GM12865 (cell line): ENCODE measurements at places on chromosomes 3 and 15.

GRCh38 chr3:181726351-181727330, 14.9 kb downstream of the SOX2 start:
- DNase-seq = no peak

- peak; percentile 60 for DNase-seq
Measured at GRCh38 chr3:143122608-143123352, 3.2 kb downstream of the CHST2 start.

DNA sequence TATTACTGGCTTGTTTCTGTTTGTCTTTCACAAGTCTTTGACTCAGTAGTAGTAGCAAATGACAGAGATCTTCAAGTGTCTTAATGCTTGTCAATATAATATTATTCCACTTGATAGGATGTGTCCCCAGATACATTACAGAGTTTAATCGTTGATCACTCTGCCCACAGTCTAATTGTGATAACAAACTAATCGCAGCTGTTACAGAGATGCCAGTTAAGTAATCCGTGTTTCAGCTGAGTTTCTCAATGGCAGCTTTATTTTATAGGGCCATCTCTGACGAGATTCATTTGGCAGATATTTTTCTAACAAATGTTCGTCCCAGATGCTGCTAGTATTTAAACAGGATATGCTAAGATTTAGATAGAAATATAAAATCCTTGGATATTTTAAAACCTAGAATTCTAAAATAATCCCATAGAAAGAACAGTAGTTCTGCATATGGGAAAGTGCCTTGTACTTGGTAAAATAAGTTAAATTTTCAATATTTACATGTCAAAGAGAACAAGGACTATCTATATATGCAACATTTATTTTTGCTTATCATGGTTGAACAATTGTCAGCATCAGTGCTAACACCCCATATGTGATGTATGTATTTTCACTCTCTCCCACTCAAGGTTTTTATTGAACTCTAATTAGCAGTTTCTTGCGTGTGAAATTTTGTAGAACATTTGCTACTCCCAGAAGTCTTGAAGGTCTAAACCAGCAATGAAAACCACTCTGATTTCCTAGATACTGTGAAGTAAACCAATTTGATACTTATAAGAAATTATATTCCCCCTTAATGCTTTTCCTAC, 185.5 kb downstream of the MBNL1 start:
- DNase-seq = no peak

DNA sequence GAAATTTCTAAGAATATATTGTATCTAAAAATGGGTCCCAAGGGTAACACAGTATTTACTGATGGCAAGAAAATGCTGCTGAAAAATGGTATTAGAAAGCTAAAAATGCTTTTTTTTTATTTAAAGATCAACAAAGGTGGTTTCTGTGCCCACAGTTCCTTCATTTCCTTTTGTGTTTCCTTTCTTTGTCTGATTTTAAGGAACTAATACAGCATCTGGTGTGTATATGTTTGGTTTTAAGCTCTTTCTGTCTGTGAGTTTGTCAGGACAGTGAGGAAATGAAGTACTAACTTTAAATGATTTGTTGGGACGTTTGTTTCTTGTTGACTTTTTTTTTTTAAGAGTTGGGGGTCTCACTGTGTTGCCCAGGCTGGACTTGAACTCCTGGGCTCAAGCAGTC, 38.2 kb downstream of the RASA2 start:
- no peak for DNase-seq

- DNase-seq = no peak
Measured at GRCh38 chr3:79369306-79369705, 398.5 kb downstream of the ROBO1 start.
